Lung microvascular endothelial cell (primary cell): ENCODE measurements at places on chromosomes 1 and 21. TPM values are rescaled to one million over a fixed set of nuclear protein-coding genes. Genes with fewer than 3 reads are reported as not detected.

The OR2T11 gene
- not detected in 2 replicates for total RNA-seq

The GPR153 gene
- 1.7 and 3.0 TPM in 2 replicates for total RNA-seq

The S100A7 gene
- not detected in 2 replicates for total RNA-seq

The DSCAM gene
- under 0.01 TPM in 1 of 2 replicates, not detected in the other for total RNA-seq

The LDLRAP1 gene
- 12.9 and 13.1 TPM in 2 replicates for total RNA-seq

The RIMKLA gene
- under 0.01 TPM in 2 replicates for total RNA-seq

The SPRR2F gene
- not detected in 2 replicates for total RNA-seq

The NCAM2 gene
- under 0.01 TPM in 2 replicates for total RNA-seq

The FUBP1 gene
- total RNA-seq: 74.8 and 85.6 TPM in 2 replicates

The CFHR2 gene
- not detected in 2 replicates for total RNA-seq

The PHACTR4 gene
- 10.3 and 13.3 TPM in 2 replicates for total RNA-seq

The ZNF436 gene
- total RNA-seq: 14.1 and 17.7 TPM in 2 replicates

The OR2L13 gene
- not detected in 2 replicates for total RNA-seq

The FCRL5 gene
- not detected in 2 replicates for total RNA-seq

The PLPP3 gene
- total RNA-seq: 21.1 and 58.1 TPM in 2 replicates

The ZNF648 gene
- total RNA-seq: not detected in 2 replicates

The ZC3H12A gene
- 1.1 and 2.4 TPM in 2 replicates for total RNA-seq

The PLEKHA6 gene
- 0.40 and 0.65 TPM in 2 replicates for total RNA-seq

The ERO1B gene
- total RNA-seq: 3.2 and 3.3 TPM in 2 replicates

The CRYBG2 gene
- 0.44 TPM in 1 of 2 replicates, not detected in the other for total RNA-seq

The CLDN14 gene
- 0.22 TPM in 1 of 2 replicates, not detected in the other for total RNA-seq

The CSF3R gene
- not detected in 2 replicates for total RNA-seq

The MX2 gene
- under 0.01 and 0.40 TPM in 2 replicates for total RNA-seq

The PLA2G5 gene
- under 0.01 and 0.44 TPM in 2 replicates for total RNA-seq

The KIF26B gene
- total RNA-seq: 1.1 and 1.4 TPM in 2 replicates

The HSF2BP gene
- total RNA-seq: 0.20 and 0.44 TPM in 2 replicates

The EFNA3 gene
- 0.79 and 1.3 TPM in 2 replicates for total RNA-seq

The RNU1-4 gene
- total RNA-seq: under 0.01 and 5,258 TPM in 2 replicates

The KIF17 gene
- 17.3 and 19.6 TPM in 2 replicates for total RNA-seq

The LRIG2 gene
- 6.8 and 8.9 TPM in 2 replicates for total RNA-seq

The RBBP5 gene
- 10.9 and 16.3 TPM in 2 replicates for total RNA-seq
